Activated T-helper 1 cell treated with anti-CD3 and anti-CD28 coated beads, Interleukin-2, amount 50 U/mL, for 16 hours (primary cell): ENCODE measurements at places on chromosomes 6 and 20.

GRCh38 chr6:169038691-169039090 is 215.0 kb downstream of the THBS2 start:
- DNase-seq: no peak

GRCh38 chr6:127951172-127951917 is 50.5 kb upstream of the THEMIS start:
- no peak for DNase-seq

- DNase-seq: no peak
These were observed 24.0 kb downstream of the MAPK13 start for GRCh38 chr6:36154286-36154685.

DNA sequence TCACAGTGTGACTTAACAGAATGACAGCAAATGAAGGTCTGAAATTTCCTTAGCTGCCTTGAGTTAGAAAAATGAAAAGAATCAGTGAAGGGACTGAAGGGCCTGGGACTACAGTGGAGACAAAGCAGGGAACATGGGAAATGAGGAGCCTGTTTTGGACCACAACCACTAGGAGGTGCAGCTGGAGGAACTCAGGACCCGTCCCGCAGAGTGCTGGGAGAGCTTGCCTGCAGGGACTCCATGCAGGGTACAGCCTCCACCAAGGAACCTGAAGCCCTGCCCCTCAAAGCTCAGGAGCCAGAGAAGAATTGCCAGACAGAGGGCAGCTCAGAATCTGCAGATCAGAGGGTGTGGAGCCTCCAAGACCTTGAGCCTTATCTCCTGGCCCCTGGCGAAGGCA is 50.7 kb downstream of the LRFN2 start:
- no peak for DNase-seq

DNA sequence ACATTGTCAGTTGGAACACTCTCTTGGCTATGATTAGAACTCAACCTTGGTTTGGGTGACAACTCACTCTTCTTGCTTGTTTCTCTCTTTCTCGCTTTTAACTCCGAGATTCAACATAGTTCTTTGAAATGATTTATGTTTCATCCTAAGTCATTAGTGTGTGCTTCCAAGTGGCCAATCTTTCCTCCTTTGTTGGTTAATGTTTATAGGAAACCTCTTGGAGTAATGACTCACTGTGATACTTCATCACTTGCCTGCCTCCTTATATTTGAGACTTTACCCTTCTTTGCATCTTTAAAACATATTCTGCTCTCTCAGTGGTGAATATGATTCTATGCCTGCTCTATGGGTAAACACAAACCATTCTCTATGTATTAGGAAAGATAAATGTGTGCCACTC is 279.7 kb upstream of the FLRT3 start:
- DNase-seq: no peak
